Activated CD4-positive, alpha-beta T cell treated with anti-CD3 and anti-CD28 coated beads, Interleukin-2, amount 50 U/mL, for 4 hours (primary cell): ENCODE measurements at places on chromosomes 5 and 9.

- DNase-seq = no peak
Measured at GRCh38 chr9:100030548-100030947, 68.3 kb downstream of the ERP44 start.

GRCh38 chr9:32587901-32588300 is 14.9 kb upstream of the NDUFB6 start:
- no peak for DNase-seq

DNA sequence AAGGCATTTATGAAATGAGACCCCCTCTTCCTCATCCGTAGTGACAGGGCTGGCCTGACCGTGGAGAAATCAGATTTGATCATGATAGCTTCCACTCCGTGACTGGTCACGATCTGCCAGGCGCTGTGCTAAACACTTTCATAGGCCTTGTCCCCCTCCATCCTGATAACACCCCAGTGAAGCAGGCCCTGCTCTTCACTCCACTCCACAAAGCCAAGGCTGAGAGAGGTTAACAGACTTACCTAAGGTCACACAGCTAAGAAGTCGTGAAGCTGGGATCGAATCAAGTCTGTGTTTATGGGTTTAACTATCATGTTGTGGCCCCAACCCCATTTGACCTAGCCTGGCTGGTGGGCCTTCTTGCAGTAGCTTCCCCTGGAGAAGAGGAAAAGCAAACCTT is 53.3 kb upstream of the IL17B start:
- no peak for DNase-seq

GRCh38 chr9:109471475-109472393 is 26.4 kb downstream of the PTPN3 start:
- DNase-seq = no peak

DNA sequence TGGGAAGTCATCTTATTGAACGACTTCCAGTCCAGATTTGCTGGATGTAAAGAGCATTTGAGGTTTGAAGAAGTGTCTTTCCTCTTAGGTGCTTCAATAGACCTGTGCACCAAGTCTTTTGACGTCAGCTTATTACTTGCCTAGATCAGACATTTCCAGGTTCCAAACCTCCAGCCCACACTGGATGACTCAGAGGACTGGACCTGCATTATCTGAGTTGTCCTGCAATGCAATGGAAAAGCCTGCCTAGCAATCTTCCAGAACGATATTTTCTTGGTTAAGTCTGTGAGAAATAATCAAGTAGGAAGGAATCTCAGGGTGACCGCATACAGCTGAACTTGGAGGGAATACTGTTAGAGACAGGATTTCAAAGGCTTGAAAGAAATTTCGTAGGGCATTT is 147.2 kb upstream of the MOCS2 start:
- no peak for DNase-seq

DNA sequence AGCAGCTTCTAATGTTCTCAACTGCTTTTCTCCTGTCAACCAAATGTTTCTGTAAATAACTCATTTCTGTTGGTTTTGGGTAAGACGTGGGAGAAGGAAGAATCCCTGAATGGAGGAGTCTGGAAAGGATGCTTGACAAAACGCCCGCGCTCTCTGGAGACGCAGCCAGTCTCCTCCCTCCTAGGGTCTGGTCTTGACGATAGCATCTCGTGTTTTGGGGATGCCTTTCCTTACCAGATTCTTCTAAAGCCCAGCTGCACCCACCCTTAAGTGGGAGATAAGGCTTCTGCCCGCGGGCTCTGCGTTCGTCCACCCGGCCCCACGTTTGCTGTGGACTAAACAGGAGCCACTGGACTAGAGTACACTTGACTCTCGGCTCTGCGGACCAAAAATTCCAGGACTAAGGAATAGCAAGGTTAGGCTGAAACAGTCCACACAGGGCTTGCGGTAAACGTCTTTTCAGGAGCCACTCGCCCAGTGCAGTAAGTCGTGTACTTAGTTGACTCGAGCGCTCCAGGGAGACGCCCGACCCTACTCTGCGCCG is 491 bp upstream of the CTSL start:
- DNase-seq = no peak

- DNase-seq = no peak
Measured at GRCh38 chr5:150036513-150036912, 36.0 kb downstream of the HMGXB3 start.
